ENCODE measurements at places on chromosomes 16 and 17.
A peak's percentile ranks its signal among the peaks of the same experiment; 100 is the strongest.

- no peak for DNase-seq
Observed at GRCh38 chr17:67646472-67646871, 71.3 kb upstream of the NOL11 start.

DNA sequence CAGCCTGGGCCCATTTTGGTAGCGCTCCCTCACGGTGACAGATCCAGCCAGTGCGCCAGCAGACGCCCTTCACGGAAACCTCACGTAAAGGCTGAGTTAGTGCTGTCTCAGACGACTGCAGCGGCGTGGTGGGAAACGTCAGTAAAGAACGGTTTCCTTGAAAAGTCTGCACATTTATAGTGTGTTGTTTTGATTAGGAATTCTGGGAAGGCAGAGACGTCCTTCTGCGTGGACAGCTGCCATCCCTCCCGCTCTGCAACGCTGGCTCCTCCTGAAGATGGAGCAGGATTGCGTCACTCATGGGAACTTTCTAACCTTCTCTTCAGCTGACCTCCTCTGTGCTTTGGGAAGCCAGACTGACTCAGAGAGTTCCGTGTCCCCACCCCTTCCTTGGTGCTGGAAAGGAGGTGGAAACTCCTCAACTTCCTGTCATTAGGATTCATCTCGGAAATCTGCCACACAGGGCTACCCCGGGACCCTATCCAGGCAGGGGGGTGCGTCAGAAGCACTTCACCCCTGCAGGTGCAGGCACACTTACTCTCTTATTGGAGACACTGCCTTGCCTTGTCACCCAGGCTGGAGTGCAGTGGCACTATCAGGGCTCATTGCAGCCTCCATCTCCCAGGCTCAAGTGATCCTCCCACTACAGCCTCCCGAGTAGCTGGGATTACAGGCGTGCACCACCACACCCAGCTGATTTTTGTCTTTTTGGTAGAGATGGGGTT is 24.3 kb upstream of the CRISPLD2 start:
- DNase-seq: no peak

DNA sequence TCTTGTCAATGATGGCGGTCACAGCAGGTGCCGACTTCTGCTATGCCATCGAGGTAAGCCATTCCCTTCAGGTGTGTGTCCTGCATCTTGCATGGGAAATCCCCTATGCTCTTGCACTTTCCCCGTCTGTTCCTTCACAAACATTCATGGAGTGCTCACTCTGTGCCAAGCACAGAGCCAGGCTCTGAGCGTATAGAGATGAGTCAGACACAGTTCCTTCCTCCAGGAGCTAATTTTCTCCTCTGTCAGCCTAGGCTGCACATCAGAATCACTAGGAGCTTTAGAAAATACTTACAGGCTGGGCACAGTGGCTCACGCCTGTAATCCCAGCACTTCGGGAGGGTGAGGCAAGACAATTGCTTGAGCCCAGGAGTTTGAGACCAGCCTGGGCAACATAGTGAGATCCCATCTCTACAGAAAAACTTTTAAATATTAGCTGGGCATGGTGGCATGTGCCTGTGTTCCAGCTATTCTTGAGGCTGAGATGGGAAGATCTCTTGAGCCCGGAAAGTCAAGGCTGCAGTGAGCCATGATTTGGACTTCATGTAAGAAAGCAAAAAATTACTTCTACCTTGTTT is 14.1 kb downstream of the PRMT7 start:
- DNase-seq: no peak

- DNase-seq: no peak
Observed at GRCh38 chr17:284676-285355, 67.8 kb downstream of the RPH3AL start.

GRCh38 chr16:1378804-1379303 is 27.1 kb downstream of the GNPTG start:
- no peak for DNase-seq

GRCh38 chr17:40312893-40313667 is 4.1 kb downstream of the RARA start:
- no peak for DNase-seq

DNA sequence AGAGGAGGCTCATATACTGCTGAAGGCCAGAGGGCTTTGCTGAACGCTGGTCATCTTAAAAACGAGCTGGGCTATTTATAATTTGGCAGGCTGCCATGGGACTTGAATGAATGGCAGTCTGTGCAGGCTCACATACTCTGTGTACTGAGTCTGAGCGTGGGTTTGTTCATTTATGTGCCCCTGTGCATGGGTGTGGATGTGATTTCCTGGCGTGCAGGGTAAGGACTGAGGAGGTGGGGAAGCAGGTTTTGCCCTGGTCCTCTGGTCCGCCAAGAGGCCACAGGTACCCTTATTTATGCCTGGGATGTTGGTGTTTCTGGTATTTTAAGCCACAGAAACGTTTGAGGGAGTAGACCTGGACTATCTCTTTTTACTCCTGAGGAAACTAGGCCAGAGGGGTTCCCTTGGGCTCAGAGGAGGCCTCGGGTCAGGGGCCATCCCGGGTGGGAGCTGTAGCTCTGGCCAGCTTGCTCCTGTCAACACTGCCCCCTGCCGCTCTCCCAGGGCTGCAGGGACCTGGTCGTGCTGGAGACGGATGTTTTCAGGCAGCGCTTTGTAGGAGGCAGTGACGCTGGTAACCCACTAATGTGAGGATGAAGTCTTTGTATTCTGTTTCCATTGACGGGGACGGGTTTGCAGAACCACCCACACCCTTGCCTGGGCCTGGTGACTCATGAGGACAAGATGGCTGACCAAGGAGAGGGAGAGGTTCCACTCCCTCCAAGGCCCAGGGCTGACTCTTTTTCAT is 184.4 kb downstream of the MSI2 start:
- peak; percentile 79 for DNase-seq

- DNase-seq: no peak
Observed at GRCh38 chr16:84836234-84836647, 16.5 kb downstream of the CRISPLD2 start.

DNA sequence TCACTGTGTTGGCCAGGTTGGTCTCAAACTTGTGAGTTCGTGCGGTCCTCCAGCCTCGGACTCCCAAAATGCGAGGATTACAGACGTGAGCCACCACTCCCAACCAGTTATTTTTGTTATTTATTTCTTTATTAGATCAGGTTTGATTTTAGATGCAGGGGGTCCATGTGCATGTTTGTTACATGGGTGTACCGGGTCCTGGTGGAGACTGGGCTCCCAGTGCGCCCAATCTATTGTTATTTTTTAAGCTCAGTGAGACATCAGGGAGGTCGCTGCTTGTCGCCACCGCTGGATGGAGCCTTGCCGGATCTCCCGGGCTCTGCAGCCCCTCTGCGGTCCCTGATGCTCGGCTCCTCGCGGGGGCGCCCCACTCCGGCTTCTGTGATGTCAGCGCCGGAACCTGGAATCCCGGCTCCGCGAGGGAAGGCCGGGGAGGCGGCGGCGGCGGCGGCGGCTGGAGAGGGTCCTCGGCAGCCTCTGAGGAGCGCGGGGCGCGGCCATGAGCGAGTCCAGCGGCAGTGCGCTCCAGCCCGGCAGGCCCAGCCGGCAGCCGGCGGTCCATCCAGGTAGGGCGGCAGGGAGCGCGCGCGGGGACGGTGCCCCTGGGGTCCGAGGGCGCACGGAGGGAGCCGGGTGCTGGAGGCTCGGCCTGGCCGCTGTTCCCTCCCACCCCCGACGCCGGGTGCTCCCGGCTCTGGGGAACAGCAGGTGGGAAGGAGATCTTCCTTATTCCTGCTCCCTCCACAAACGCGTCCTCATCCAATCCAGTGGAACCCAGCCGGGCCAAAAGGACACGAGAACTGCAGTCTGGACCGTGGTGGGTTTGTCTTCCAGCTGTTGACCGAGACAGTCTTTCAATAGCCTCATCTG is at the start of gene TMC7:
Gene TMC7, plus strand, starts transcription at position 370 of the 870 bp plus-strand sequence. Its CDS starts 130 bp downstream, at position 500.
- DNase-seq: peak; percentile 89

- no peak for DNase-seq
Observed at GRCh38 chr16:86668136-86668910, 90.0 kb downstream of the FOXL1 start.

DNA sequence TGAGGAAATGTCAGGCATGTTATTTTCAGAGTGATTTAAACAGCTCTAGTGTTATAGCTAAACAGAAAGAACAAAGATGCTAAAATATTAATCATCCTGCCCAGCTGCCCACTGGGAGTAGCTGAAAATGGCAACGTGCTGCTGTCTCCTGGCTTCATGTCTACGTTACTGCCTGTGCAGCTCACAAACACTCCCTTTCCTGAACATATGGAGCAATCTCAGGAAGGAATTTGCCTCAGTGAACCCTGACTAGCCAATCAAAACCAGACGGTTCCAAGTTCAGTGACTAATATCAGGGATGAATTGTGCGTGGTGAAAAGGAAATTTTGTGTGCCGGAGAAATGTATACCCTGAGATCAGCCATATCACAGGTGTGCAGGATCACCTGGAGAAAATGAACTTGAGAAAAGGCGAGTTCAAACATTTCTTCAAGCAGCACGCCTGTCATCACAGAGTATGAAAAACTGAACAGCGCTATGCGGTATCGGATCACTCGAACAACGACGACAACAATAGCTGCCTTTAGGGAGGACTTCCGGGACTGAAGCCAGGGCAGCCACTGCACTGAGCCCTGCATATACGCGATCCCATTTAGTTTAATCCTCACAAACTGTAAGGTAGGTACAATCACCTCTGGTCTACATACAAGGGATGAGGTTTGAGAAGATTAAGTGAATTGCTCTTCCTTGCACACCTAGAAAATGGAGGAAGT is 110.3 kb downstream of the STX8 start:
- DNase-seq: no peak

GRCh38 chr17:45896803-45897693 is 2.7 kb downstream of the MAPT start:
- no peak for DNase-seq

DNA sequence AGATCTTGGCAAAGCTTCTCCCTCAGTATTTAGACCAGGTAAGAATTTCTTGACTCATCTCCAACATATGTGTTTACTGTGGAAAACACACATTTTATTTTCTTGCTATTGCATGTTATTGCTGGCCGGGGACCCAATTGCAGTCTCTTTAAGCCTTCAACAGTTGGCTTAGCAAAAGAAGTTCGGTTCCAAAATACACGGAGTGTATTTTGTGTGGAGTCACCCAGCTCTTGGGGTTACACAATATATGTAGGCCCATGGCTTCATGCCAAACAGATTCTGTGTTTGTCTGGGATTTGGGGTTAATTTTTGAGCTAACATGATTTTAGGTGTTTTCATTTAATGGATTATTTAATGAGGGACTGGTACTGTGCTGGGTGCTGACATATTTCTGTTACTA is 4.0 kb downstream of the ALDH3A2 start:
- no peak for DNase-seq

DNA sequence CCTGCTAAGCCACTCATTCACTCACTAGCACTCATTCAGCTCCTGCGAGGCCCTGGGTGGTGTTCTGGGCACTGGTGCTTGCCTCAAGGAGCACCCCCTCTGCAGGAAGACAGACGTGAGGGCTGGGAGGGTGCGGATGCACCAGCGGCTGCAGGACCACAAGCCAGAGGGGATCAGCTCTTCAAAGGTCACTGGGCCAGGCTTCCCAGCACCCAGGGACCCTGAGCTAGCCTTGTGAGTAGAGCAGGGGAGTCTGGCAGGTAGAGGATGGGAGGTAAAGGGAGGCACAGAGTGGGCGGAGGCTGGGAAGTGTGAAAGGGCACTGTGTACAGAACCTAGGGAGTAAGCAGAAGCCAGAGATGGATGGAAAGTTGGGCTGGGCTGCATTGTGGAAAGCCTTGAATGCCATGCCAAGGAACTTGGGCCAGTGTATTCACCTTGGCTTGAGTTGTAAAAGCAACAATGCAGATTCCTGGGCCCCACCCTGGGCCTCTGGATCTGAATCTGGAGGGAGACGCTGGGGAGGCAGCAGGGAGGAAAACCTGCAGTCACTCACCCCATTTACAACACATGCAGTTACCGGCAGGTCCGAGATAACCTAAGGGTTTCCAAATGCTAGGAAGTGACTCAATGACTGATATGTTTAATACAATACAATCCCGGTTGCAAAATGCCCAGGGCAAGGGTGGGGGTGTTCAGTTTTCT is 1.7 kb downstream of the IL4R start:
- no peak for DNase-seq

- no peak for DNase-seq
Observed at GRCh38 chr17:728911-729310, 3.5 kb upstream of the TLCD3A start.

DNA sequence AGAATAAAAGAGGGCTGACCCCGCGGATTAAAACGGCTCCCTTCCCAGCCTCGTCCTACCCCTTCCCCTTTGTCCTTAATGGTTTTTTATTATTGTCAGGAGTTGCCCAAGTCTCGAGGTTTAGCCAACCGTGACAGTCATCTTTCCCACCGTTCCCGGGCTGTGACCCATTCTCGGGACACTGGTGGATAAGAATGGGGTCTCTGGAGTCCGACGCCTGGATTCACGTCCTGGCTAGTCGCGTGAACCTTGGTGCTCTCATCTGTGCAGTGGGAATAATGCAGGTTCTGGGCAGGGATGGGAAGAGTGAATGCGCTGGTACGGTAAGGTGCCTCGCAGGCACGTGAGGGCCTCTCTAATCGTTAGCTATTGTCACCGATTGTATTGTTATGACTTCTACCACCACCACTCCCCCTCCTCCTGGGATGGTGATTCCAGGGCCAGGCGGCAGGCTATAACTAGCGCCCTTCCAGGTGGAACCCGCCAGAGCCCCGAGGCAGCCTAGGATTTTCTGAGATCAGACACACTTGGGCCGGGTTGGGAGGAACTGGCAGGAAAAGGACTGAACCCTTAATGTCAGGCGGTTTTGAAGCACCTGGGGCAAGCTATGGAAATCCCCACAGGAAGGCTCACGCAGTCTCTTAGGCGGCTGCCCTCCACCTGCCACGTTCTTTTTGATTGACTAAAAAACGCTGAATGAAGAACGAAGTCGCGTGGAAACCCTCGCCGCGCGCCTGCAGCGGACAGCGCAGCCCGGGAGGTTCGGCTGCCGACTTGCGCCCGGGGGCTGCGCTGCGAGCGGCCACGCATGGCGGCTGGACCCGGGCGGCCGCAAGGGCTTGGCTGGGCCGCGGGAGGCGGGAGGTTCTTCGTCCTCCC is 2.7 kb downstream of the HS3ST3B1 start:
- no peak for DNase-seq

GRCh38 chr17:82875407-82875856 is 35.6 kb upstream of the ZNF750 start:
- peak; percentile 36 for DNase-seq

DNA sequence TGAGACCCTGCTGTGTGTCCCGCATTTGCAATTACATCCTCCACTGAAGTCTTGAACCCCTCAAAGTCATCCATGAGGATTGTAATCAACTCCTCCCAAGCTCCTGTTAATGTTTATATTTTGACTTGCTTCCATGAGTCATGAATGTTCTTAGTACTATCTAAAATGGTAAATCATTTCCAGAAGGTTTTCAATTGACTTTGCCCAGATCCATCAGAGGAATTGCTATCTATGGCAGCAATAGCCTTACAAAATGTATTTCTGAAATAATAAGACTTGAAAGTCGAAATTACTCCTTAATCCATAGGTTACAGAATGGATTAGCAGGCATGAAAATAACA is 2.5 kb upstream of the C16orf87 start:
- no peak for DNase-seq

- no peak for DNase-seq
Observed at GRCh38 chr17:64692187-64692586, 30.1 kb upstream of the SMURF2 start.

Data from DMS153 (cell line).